ENCODE measurements at places on chromosomes 1 and 21. TPM values are rescaled to one million over a fixed set of nuclear protein-coding genes. Genes with fewer than 3 reads are reported as not detected.

AMY1A gene
- not detected for polyA plus RNA-seq

GRCh38 chr21:29372063-29372802 is 73.5 kb downstream of the BACH1 start:
- no peak overlapping the region for H3K4me3 ChIP-seq
- no peak for DNase-seq

DNA sequence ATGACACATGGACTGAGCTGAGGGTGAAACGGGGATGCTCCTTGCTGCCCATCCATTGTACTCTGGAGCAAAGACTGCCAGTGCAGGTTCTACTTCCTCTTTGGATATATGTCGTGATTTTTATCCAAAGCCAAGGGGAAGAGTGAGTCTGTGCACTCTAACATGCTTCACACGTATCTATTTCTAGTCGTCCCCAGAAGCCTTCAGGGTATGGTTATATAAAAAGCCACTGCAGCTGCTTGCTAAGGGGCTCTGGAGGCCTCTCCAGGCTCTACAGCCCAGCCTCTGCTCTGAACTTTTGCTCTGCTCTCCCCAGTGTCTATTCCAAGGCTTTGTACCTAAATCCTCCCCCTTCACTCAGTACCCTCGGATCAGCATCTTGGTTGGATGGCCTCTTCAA is 20.1 kb downstream of the PAFAH2 start:
- no peak overlapping the region for H3K27ac ChIP-seq
- peaks cover 31% of the 10 kb centered on the region for H3K36me3 ChIP-seq
- no peak for DNase-seq
- no peaks in the 10 kb centered on the region for H3K4me1 ChIP-seq

- H3K27ac ChIP-seq = no peak overlapping the region
- no peaks in the 10 kb centered on the region for H3K27me3 ChIP-seq
- H3K4me1 ChIP-seq = no peaks in the 10 kb centered on the region
- H3K4me3 ChIP-seq = no peak overlapping the region
- no peak for DNase-seq
Measured at GRCh38 chr1:47676311-47677054, 238.6 kb downstream of the FOXD2 start.

DNA sequence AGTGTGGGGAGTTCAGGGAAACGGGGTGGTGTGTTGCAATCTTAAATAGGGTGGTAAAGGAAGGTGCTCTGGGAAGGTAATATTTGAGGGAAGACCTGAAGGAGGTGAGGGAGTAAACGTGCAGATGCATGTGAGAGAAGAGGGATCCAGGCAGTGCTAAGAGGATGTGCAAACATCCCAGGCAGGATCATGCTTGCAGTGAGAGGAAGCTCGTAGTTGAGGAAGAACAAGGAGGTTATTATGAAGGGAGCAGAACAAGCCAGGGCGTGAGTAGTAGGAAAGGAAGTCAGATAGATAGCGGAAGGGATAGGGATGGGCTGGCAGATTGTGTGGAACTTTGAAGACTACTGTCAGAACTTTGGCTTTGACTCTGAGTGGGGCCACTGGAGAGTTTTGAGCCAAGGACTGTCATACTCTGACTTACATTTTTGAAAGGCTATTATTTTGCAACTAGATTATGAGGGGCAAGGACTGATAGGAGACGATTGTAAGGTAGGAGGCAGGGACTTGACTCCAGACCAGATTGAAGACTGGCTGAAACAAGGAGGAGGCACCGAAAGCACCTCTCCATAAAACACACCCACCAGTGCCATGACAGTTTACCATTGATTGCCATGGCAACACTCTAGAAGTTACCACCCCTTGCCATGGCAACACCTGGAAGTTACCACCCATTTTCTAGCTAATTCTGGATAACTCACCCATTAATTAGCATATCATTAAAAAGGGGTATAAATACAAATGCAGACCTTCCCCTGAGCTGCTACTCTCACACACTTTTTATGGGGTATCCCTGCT is 67.0 kb downstream of the XCL2 start:
- H3K4me1 ChIP-seq = no peaks in the 10 kb centered on the region
- H3K36me3 ChIP-seq = no peaks in the 10 kb centered on the region

Data from kidney (tissue), 22 donors.